ENCODE measurements at places on chromosomes 5 and 9.

DNA sequence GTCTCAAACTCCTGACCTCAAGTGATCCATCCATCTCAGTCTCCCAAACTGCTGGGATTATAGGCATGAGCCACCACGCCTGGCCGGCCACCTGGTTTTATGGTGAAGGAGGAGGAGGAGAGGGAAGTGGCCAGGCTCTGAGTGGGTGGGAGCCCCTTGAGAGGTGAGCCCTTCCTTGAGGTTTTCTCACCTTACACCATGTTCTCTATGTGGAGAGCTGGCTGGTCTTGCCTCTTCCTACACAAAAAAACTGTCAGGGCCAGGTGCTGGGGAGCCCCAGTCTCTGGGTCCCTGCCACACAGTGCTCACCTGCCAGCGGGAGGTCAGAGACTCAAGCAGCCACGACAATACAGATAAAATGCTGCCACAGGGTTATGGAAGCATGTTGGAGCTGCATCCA is 18.1 kb downstream of the SWI5 start:
- no peak for DNase-seq

DNA sequence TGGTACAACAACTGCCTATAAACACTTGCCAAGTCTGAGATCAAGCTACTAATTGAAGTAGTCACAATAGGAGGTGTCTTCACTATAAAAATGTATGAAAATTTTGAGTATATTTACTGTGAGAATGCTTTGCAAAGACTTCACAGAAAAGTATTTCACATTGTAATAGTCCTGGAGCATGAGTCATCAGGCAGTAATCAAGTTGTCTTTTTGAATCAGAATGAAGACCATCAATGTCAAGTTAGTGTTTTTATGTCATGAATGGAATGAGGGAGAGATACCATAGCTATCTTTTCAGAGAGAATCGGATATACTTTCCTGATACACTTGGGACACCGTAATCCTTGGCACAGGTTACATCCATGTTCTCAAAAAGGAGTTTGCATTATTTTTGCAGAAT is 466.9 kb upstream of the ARRDC3 start:
- DNase-seq = no peak

GRCh38 chr9:77562019-77562748 is 85.9 kb downstream of the GNA14 start:
- no peak for DNase-seq

- peak; percentile 27 for DNase-seq
These were observed 339.2 kb downstream of the GLIS3 start for GRCh38 chr9:3960661-3961144.

- no peak for DNase-seq
These were observed 45.3 kb upstream of the PDZD2 start for GRCh38 chr5:31593665-31594064.

GRCh38 chr5:42965934-42966333 is 74.2 kb downstream of the ANXA2R start:
- DNase-seq = no peak

DNA sequence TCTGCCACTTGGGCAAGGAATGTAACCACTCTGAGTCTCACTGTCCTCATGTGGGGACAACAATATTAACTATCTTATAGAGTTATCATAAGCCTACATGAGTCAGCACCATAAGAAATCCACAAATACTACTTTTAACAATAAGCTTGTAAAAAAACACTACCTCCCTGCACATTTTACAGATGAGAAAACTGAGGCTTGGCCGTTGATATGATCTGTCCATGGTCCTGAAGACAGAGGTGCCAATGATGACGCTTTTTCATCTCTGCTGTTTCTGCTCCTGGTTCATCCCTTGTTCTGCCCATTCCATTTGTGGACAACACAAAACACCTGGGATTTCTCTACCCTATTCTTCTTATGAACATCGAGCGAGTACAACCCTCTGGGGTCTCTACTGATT is 23.4 kb upstream of the STRBP start:
- DNase-seq = no peak

- DNase-seq = no peak
These were observed 153.7 kb downstream of the NR2F1-AS1 start for GRCh38 chr5:93427316-93427715.

- peak; percentile 18 for DNase-seq
These were observed 416.5 kb upstream of the POU5F2 start for GRCh38 chr5:94157704-94158539.

GRCh38 chr5:33608344-33609041 is 167.7 kb downstream of the TARS1 start:
- peak; percentile 18 for DNase-seq

- DNase-seq = no peak
These were observed 17.2 kb upstream of the SLC25A51 start for GRCh38 chr9:37921168-37921510.

GRCh38 chr5:126837242-126837641 is 60.3 kb downstream of the LMNB1 start:
- DNase-seq = no peak

GRCh38 chr5:6739603-6740002 is 26.4 kb downstream of the TENT4A start:
- DNase-seq = no peak

GRCh38 chr5:135491038-135491551 is 38.9 kb upstream of the TIFAB start:
- no peak for DNase-seq

- DNase-seq = no peak
These were observed 171.2 kb downstream of the GAPVD1 start for GRCh38 chr9:125432715-125433385.

GRCh38 chr5:173383711-173384110 is 55.5 kb upstream of the STC2 start:
- DNase-seq = no peak

DNA sequence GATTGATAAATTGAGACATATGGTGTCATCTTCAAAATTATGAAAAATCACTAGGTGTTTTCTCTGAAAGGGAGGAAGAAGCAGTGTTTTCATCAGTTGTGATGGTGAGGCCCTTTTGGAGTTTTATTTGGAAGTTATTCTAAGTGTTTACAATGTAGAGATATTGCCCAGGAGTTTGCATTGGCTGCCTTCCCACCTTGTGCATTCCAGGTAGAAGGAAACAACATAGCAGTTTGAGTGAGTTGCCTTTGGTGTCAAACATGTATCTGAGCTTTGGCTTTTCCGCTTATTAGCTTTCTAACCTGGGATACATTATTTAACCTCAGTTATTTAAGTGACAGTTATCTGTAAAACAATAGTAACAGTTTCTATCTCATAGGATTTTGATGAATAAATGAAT is 122.5 kb downstream of the SCAMP1 start:
- DNase-seq = no peak

GRCh38 chr5:2753452-2754420 is 2.3 kb upstream of the IRX2 start:
- DNase-seq = no peak

DNA sequence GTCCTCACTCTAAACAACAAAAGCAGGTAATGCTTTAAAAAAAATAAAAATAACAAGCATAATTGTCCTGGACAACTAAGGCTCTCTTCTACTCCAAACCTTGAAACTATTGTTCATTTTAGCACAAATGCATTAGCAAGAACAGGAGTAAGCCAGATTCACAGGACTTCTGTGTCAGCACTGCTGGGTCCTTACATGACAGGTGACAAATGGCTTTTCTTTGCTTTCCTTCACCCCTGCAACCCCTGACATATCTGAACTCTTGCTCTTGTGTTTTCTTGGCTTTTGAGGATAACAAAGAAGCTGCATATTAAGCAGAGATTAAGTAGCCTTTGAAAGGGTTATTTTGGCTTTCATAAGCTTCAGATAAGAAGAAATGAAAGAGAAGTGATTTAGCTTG is 71.1 kb downstream of the ZNF474 start:
- DNase-seq = no peak

DNA sequence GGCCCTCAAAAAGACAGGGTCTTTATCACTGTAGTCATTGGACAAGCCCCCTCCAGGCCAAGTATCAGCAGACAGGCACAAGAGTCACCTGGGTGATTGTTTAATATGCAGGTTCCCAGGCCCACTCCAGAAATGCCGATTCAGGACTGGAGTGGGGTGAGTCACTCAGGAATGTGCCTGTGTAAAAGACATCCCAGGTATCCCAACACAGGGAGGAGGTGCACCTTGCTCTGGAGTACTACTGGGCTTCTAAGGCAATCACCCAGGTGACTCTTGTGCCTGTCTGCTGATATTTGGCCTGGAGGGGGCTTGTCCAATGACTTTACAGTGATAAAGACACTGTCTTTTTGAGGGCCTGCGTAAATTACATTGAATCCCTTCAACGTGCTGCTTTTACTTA is 40.6 kb downstream of the ACTL7B start:
- no peak for DNase-seq

DNA sequence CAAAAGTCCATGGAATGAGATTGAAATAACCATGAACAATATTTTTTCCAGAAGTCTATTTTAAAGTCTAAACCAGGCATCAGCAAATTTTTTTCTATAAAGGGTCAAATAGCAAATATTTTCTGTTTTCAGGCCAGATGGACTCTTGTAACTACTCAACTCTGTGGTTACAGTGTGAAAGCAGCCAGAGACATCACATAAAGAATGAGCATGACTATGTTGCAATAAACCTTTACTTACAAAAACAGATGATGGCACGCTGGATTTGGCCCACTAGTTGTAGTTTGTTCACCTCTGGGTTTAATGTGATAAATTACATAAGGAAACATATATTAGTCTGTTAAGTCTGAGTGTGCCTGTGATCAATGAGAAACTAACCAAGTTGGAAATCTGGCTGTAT is 319.2 kb downstream of the TRPM3 start:
- peak; percentile 80 for DNase-seq

- peak; percentile 34 for DNase-seq
These were observed 104.5 kb upstream of the NFIB start for GRCh38 chr9:14418301-14418940.

GRCh38 chr9:124502711-124503702 is 4.2 kb downstream of the NR5A1 start:
- DNase-seq = no peak

GRCh38 chr5:1125030-1125357 is 13.1 kb upstream of the SLC12A7 start:
- peak; percentile 85 for DNase-seq

DNA sequence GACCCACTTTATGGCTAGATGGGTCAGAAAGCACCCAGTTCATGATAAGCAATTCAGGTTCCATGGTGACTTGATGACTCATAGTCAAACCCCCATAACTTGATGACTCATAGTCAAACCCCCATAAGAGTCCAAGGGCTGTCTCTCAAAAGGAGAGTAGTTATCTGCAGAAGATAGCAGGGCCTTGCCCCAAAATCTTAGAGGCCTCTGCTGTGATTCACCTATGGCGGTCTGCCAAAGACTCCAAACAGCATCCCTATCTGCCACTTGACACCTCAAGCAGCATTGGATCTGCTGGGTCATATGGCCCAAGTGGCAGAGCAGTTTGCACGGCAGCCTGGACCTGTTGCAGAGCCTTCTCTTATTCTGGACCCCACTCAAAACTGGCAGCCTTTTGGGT is 395.2 kb upstream of the KIF2A start:
- DNase-seq = no peak

DNA sequence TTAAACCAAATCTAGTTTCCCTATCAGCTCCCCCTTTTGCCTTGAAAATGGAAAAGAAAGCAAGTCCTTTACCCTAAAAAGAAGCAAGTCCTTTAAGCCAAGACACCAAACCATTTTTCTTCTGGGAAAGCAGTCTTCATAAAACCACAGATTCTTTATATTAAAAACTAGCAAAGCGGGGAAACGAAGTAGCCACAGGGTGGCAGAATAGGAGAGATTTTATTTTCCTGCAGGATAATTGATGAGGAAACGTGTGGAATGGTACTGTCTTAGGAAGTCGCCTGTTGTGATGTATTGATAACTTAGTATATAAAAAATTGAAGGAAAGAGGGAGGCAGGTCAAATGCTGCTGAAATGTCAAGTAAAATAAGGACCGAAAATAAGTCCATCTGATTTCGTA is 41.1 kb downstream of the ZNF883 start:
- DNase-seq = peak; percentile 7
